ENCODE measurements at places on chromosomes 1 and 21.
A peak's percentile ranks its signal among the peaks of the same experiment; 100 is the strongest.

GRCh38 chr1:101976161-101976560 lies 20.6 kb downstream of the OLFM3 start:
- DNase-seq, result no peak

GRCh38 chr1:239947801-239948200 lies 143.9 kb upstream of the FMN2 start:
- no peak for DNase-seq

DNA sequence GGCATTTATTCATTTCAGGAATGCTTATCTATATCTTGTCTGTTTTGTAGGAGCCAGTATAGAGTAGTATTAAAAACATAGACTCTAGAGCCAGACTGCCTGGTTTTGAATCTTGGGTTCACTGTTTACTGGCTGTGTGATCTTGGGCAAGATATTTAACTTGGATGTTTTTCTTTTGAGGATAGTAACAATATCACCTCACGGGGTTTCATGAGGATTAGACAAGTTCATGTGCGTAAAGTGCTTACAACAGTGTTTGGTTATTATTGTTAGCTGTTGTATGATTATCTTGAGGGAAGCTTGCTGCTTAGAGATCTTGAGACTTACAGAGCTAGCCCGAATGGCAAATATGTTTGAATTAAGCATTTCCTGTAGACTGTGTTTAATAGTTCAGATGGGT lies 40.2 kb downstream of the WNT4 start:
- DNase-seq, result no peak

GRCh38 chr1:207007352-207008033 lies 25.1 kb downstream of the C1orf116 start:
- no peak for DNase-seq

- no peak for DNase-seq
Measured at GRCh38 chr1:195903203-195903602, 705.0 kb downstream of the KCNT2 start.

DNA sequence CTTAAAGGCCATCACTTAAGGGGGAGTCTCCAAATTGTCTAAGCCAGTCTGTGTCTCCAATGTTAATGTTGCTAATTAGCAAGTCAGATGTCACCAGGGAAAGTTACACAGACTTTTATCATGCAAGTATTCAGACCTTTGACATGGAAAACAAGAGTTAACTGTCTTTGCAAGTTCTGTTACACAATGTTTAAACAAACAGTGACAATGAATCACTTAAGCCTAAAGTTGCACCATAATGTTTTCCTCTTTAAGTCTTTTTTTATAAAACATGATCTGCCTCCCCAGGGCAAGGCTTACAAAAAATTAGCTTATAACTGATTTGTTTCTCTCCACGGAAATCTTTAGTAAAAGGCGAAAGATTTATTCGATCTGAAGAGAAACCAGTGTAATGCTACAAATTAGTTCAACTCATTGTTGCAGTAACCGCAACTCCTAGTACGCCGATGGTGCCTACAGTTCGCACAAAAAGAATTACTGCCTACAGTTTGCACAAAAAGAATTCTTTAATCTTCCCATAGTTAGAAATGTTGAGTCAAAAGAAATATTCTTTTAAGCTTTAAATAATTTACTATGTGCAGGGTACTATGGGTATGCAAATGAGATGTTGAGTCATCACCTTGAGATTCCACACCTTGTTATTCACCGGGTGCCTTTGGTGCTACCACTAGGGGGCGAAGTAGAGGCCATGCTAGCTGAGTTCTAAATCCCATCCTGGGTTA lies 45.3 kb downstream of the HHAT start:
- peak; percentile 38 for DNase-seq

GRCh38 chr1:111801071-111801850 lies 45.6 kb downstream of the DDX20 start:
- DNase-seq, result no peak

- DNase-seq, result no peak
Measured at GRCh38 chr1:52365071-52365745, 797 bp downstream of the CC2D1B start.

DNA sequence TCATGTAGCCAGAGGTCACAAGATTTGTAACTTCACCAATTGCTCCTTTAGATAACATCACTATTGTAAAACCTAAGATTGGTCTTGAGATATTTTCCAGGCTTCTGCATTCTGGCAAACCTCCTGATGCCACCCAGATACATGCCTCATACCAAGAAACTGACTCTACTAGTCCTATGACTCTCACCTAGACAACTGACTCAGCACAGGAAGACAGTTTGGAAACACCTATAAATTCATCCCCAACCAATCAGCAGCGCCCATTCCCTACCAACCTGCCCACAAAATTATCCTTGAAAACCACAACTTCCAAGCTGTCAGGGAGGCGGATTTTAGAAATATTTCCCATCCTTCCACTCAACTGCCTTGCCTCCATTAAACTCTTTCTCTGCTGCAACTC lies 2.6 kb downstream of the NME7 start:
- no peak for DNase-seq

GRCh38 chr1:212078826-212079225 lies 43.3 kb downstream of the DTL start:
- DNase-seq, result no peak

DNA sequence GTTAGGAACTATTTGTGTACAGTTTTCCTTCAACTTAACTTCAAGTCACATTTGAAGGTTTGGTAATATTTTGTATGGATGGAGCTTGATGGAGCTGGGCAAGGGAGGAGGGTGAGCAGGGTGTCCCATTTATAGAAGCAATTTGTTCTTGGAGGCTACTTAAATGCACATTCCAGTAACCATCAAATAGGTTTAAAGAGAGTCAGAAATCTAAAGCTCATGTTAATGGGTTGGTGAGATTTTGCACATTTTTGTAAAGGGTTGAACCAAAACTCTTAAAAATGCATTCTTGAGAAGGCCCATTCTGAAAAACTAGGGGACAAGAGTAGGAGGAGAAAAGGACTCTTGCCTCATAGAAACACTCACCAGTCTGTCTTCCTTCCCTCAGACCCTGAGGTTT lies 10.1 kb downstream of the FNDC5 start:
- no peak for DNase-seq

- DNase-seq, result peak; percentile 89
Measured at GRCh38 chr1:193479187-193479586, 292.8 kb upstream of the B3GALT2 start.

- DNase-seq, result no peak
Measured at GRCh38 chr21:41451753-41452676, 26.0 kb downstream of the MX1 start.

GRCh38 chr1:172299515-172299914 lies 121.0 kb upstream of the C1orf105 start:
- no peak for DNase-seq

- no peak for DNase-seq
Measured at GRCh38 chr1:232431748-232432147, 198.2 kb downstream of the SIPA1L2 start.

DNA sequence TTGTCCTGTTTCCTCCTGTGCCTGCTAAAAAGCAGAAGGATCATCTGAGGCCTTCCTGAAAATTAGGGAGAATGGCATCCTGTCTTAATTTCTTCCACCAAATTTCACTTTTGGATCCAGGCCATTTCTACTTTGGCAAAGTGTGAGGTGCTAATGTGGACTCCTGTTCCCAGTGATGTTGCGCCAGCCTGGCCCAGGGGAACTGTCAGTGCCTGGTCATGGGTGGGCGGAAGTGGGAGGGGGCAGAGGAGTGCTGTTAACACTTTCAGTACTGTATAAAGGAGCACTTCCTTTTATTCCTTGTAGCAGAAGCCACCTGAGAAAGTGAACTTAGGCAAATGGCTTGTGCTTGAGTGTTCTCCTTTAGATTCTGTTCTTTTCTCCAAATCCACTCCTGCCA lies 19.9 kb downstream of the ELAPOR1 start:
- peak; percentile 17 for DNase-seq

DNA sequence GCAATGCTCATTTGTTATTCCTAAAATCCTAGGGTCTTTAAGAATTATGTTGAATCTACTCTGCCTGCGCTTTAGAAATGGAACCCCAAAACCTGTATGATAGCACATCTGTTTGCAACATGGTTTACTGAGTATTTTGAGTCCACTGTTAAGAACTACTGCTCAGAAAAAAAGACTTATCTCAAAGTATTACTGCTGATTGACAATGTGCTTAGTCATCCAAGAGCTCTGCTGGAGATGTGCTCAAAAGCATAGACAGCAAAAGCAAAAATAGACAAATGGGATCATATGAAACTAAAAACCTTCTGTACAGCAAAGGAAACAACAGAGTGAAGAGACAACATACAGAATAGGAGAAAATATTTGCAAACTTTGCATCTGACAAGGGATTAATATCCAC lies 107.0 kb downstream of the CTH start:
- no peak for DNase-seq

- DNase-seq, result no peak
Measured at GRCh38 chr1:80217377-80217986, 1211.0 kb upstream of the ADGRL4 start.

Measured in B cell (primary cell).